ENCODE measurements at places on chromosomes 6 and 20. TPM values are rescaled to one million over a fixed set of nuclear protein-coding genes. Genes with fewer than 3 reads are reported as not detected.
A peak's percentile ranks its signal among the peaks of the same experiment; 100 is the strongest.

DNA sequence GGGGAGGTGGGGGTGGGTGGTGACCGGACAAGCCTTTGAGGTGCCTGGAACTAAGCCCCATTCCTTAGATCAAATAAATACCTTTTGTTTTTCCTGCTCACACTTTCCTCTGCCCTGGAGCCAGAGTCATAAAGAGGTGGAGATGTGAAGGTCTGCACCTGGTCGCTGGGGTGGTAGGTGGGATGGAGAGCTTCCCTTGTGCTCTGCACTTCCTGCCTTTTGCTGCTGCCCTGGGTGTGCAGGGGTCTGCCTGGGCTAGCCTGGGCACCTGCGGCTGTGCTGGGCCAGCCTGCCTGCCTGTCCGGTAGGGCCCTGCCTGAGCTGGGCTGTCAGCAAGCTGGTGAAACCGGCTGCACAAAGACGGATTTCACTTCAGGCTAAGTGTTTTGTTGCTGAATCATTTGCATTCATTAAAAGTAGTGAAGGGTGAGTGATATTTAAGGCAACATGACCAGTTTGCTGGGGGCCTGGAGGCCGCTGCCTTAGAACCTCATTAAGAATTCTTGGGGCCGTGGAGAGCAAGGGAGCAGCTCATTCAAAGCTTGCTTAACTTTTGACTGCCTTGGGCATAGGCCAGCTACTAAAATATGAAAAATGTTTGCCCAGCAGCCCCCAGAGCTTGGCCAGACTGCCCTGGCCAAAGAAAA, 20.5 kb downstream of the PTK7 start:
- DNase-seq, result peak; percentile 83

Gene PDE7B
- 0.52 TPM for total RNA-seq

Gene CGA
- not detected for total RNA-seq

DNA sequence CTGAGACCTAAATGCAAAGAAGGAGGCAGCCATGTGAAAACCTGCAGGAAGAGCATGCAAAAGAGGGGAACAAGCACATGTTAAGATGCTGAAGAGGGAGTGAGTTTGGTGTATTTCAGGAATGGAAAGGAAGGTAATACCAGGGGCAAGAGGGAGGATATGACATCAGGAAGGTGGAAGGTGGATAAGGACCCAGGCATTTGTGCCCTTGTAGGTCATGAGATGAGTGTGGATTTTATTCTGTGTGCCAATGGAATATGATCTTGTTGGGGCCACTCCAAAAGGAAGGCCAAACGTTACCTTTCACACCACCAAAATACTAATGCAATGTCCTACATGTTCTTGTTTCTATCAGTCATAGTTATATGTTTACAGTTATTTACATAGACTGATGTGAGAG, 17.2 kb upstream of the DOK5 start:
- no peak for DNase-seq

DNA sequence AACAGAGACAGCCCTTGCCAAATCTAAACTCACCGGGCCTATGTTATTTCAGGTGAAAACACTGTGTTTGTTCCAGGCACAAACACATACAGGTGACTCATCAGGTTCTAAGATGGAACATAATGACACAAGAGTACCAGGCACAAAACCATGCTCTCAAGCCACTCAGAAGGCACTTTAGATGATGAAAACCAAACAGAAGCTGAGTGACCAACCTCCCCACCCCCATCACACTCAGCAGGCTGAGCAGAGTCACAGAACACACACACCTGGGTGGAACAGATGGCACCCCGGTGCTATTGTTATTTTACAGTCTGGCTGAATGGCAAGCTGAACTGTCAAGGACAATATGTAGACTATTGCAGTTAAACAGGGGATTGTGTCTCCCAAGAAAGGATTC, 20.6 kb upstream of the NKX2-2 start:
- no peak for DNase-seq
